GM10248 (cell line): ENCODE measurements at places on chromosomes 7 and 10.

DNA sequence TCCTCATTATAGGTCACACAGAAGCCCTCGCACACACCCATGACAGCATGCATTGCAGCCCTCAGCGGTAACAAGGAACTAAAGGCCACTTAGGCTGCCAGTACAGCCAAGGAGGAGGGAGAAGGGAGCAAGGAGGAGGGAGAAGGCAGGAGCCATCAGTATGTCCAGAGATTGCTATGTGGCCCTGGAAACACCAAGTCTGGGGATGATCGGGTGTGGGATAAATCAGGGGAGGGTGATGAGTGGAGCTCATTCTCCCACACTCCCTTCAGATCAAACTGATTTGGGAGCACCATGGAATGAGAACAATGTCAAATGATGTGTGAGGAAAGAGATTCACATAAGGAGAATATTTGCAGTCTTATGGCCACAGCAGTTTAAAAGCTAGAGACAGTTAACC, 350.9 kb downstream of the TNS3 start:
- DNase-seq, result no peak

DNA sequence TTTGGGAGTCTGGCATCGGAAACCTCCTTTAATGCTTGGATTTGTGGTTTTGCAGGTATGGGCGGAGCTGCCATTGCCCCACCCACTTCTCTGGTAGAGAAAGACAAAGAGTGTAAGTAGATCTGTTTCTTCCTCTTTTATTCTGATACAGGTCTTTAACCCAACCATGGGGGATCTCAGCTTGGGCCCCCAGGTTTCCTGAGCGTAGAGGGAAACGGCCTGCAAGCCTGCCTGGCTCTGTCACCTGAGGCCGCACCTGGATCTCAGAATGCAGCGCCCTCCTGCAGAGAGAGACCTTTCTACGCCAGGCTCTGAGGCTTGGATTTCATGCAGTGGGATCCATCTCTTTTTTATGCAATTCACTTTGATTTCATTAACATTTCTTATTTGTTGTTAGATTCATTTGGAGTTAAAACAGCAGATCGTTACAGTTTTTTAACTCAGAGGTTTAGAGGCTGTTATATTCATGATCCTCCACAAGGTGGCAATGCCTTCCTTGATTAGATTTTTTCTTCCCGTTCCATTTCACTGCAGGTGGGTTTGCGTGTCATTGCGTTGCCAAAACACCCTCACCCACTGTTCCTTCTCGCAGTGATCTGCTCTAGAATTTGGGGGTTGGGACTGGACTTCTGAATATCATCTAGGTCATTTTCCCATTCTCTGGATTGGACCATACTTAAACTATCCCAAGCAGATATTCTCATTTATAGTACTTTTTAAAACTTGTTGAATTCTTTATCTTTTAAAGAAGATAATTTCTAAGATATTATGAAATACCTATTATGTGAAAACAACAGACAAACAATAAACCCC, 20.0 kb downstream of the RBM17 start:
- peak; percentile 58 for DNase-seq

GRCh38 chr10:96271016-96271815, at the start of gene BLNK:
Gene BLNK, minus strand, starts transcription at chr10:96271569. Its CDS starts 171 bp downstream, at chr10:96271398.
- DNase-seq, result peak; percentile 76

- DNase-seq, result no peak
Observed at GRCh38 chr7:55474944-55475854, 97.1 kb downstream of the VOPP1 start.

- no peak for DNase-seq
Observed at GRCh38 chr10:61897671-61898434, 3.6 kb upstream of the ARID5B start.

DNA sequence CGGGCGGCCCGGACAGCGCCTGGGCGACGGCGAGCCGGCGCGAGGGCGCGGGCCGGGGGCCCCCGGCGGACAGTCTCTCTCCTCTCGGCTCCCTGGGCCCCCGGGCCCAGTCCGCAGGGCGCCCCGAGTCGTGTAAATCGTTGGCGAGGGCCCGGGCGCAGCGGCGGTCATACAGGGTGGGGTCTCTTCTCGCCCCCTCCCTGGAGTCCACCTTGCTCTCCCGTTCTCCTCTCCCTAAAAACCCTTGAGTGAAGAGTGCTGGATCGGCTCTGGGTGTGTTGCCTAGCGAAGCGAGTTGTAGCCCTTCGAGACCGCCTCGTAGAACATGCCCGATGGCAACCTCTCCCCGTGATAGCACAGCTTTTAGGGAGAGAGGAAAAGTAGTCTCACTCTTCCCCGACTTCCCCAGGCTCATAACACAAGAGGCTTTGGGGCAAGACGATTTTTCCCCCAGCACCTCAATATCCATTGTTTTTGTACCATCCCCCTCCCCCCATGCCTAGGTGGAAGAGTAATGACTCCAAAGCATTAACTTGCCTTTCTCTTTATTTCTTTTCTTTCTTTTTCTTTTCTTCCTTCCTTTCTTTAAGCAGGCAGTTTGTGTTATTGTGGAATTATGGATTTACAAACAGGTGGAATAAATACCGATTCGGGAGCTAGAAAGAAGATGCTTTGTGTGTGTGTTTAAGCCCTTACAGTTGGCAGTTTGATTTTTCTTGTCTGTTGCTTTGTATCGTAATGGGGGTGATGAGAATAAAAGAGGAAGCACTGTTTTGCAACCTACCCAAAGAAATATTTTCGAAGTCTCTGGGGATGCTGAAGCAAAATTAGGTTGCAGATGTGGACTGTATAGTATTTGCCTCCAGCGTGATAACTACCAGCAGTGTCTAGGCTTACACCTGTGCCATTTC, 822 bp downstream of the SHOC2 start:
- DNase-seq, result peak; percentile 23

DNA sequence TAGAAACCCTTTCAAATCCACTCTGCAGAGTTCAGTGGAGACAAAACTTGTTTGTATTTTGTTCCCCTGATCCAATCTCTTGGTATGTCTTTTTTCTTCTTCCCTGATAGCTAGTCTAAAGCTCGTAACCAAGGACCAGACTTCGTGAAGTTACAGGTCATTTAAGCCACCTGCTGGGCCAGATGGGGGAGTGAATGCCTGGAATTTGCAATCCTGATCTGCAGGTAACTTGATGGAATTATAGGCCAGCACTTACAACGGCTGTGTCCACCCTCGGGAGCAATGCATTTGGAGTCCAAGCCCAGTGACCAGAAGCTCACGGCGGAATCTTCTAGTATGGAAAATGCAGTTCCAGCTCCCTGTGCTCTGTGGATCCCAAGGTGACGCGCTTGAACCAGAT, 566.9 kb downstream of the TCERG1L start:
- DNase-seq, result no peak

GRCh38 chr7:42471573-42472174, 234.7 kb upstream of the GLI3 start:
- DNase-seq, result no peak

DNA sequence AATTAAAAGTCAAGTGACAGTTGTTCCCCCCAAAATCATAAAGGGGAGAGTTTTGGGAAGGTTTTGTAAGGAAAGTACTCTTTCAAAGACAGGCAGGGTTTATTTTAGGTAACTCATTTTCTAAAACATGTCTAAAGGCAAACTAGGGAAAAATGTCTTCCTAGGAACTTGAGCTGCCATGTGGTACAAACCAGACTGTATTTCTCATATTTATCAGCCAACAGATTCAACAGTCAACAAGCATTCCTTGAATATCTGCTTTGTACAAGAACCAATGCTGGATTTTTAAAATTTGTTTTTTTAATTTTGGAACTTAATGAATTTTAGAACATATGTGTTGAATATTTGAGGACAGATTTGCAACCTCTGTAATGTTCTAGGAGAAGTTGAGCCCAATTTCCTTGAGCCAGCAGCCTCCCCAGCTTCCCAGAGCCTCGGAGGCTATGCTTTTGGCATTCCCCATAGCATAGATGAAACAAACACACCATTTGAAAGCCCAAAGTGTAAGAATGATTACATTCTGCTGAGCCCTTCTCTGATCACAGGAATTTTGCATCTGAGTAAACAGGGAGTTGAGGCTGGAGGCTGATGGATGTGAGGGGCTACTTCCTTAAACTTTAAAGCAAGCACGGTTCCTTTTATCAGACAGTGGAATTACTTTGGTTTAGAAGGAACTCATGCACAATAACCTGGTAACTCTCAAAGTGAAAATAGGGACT, 345.1 kb downstream of the RNLS start:
- DNase-seq, result no peak

GRCh38 chr7:128879939-128880746, 17.5 kb downstream of the ATP6V1F start:
- DNase-seq, result no peak

GRCh38 chr10:23399701-23400144, 39.2 kb upstream of the OTUD1 start:
- DNase-seq, result no peak

DNA sequence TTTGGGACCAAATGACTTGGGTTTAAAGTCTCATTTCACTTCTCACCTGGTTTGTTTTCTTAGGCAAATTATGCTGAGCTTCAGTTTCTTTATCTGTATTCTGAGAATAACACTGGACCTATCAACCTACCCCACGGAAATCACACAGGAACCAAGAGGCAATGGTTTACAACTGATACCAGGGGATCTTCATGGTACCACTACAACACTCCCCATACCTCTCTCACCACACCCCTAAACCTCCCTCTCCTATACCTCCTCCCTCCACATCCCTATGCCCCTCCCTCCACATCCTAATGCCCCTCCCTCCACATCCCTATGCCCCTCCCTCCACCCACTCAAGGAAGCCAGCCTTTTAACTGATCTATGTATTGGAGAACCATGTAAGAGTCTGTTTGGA, 9.9 kb downstream of the FAM204A start:
- peak; percentile 12 for DNase-seq

DNA sequence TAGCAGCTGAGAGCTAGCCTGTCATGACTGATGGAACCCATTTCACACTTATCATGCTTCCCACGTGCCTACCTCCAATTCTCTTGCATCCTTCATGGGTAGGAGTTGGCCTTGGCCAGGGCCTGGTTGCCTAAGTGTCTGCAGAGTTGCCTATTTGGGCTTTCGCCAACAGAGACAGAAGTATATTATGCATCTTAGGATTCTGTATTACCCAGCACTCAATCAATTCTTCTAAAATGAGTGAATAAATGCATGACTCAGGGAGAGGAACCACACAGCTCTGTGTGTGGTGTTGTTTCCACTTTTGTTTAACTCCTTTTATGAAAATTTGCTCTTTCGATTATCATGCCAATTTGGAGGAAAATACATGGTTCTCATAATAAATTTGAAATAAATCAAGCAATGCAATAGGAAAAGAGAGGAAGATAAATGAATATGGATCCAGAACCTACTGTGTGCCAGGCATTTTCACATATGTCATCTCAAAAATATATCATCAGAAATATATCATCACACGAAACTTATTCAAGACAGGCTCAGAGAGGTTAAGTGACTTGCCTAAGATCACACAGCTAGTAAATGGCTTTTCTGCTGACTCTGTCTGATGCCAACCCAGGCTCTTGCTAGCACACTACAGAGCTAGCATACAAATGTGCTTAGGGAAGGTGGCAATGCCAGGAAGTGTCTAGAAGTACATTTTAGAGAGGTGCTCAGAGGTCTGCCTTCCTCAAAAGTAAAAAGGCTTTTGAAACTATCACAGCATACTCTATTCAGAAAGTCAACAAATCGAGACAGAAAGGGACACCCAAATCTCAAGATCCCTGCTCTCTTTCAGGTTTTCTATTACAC, 9.5 kb upstream of the HABP2 start:
- DNase-seq, result no peak

DNA sequence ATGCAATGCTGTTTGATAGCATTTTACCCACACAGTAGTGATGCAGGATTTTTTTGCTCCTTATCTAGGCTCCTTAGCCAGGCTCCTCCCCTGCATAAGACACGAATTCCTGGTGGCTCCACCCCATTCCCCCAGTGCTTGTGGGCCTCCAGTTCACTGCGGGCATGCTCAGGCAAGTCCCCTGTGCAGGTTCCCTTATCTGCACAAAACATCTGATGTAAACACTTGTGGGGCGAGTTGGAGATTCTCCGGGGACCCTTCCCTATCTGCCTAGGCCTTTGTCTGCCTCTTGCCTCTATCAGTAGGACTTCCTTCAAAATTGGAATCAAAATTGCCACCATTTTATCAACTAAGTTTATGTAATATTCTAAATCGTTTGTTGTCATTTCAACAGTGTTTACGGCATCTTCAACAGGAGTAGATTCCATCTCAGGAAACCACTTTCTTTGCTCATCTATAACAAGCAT, 5.4 kb upstream of the STK17A start:
- DNase-seq, result no peak

DNA sequence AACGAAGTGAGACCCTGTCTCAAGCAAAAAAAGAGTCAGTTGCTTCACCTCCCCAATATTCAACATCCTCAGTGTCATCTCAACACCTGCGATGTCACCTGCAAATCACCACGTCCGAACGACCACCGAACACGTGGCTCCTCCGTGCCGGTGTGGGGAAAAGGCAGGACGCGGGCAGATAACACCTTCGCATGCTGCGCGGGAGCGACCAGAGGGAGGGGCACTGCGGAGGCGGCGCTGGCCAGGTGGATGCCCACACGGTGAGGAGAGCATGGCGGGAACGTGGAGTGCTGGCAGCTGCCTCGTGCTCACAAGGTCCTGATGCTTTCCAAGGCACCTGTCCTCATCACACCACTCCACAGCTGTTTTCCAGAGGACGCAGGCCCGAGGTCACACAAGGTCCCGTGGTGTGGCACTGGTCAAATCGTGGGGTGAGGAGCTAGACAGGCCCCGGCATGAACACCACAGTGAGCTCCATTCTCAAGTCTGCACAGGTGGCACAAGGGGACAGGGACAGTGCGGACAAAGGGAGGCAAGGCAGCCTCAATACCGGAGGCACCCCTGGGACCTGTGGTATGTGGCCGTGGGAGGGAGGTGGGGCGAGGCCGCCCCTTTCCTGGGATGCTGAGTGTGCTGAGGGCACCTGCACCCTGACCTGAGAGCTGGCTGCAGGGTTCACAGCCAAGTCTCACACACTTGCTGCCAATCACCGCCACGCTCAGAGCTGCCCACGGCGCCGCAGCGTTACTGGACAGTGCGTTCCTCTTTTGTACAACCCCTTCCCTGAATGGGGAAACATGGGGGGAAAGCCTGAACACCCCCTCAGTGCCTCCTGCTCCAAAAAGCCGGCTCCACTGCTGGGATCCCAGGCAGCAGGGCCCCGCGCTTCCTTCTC, 13.0 kb downstream of the TUBGCP2 start:
- DNase-seq, result no peak

- no peak for DNase-seq
Observed at GRCh38 chr7:36395171-36395894, 5.7 kb downstream of the ANLN start.

GRCh38 chr10:78520737-78521430, 487.2 kb downstream of the RPS24 start:
- DNase-seq, result no peak

GRCh38 chr7:88759230-88760135, at the start of gene ZNF804B:
Gene ZNF804B, plus strand, starts transcription at chr7:88759700. Its CDS starts 277 bp downstream, at chr7:88759977.
- peak; percentile 12 for DNase-seq

- DNase-seq, result peak; percentile 35
Observed at GRCh38 chr7:8418629-8419245, 14.7 kb upstream of the NXPH1 start.

GRCh38 chr7:141286522-141286921, 212.7 kb downstream of the TMEM178B start:
- DNase-seq, result no peak

GRCh38 chr7:157645539-157645938, 308.7 kb downstream of the DNAJB6 start:
- no peak for DNase-seq
